ENCODE measurements at places on chromosomes 12 and 14. TPM values are rescaled to one million over a fixed set of nuclear protein-coding genes. Genes with fewer than 3 reads are reported as not detected.

Gene KRT82
- not detected for total RNA-seq

- no peaks in the 10 kb centered on the region for H3K27me3 ChIP-seq
- no peaks in the 10 kb centered on the region for H3K4me1 ChIP-seq
- H3K36me3 ChIP-seq, result peaks cover 47% of the 10 kb centered on the region
- no peak for DNase-seq
- H3K4me3 ChIP-seq, result no peak overlapping the region
Measured at GRCh38 chr12:109944561-109945359, 44.7 kb downstream of the TCHP start.

DNA sequence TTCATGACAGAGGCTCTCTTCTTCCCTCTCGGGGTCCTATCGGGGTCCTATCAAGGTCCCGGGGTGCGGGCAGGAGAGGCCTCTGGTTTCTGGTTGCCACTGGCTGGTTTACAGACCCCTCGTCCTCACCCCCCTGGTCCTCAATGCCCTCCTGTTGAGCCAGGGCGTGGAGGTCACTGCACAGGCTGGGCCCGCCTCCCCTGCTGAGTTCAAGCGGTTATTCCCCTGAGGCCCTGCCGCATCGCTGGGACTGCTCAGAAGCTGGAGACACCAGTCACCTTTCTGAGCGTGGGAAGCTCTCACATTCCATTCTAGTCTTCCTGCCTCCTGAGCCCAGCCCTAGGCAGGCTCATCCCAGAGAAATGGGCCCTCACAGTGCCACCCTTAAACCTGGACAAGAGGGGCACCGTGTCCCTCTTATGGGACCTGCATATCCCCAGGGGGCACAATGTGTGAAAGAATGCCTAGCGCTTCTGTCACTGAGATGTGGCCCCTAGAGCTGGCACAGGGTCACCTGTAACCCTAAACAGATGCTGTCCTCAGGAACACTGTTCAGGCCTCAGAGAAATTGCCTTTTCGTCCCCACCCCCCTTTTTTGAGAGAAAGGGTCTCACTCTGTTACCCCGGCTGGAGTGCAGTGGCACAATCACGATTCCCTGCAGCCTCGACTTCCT lies 177.7 kb upstream of the RGS6 start:
- H3K4me3 ChIP-seq, result no peak overlapping the region
- no peak for DNase-seq
- no peaks in the 10 kb centered on the region for H3K27me3 ChIP-seq
- no peaks in the 10 kb centered on the region for H3K36me3 ChIP-seq

GRCh38 chr12:11822081-11822834 lies 172.8 kb downstream of the ETV6 start:
- peak overlapping the region; percentile 17 for H3K4me3 ChIP-seq
- H3K36me3 ChIP-seq, result no peaks in the 10 kb centered on the region
- peaks cover 13% of the 10 kb centered on the region for H3K4me1 ChIP-seq
- H3K27me3 ChIP-seq, result no peaks in the 10 kb centered on the region
- peak; percentile 56 for DNase-seq
- peak overlapping the region; percentile 47 for H3K27ac ChIP-seq

- H3K27me3 ChIP-seq, result no peaks in the 10 kb centered on the region
- H3K27ac ChIP-seq, result no peak overlapping the region
- H3K36me3 ChIP-seq, result no peaks in the 10 kb centered on the region
- DNase-seq, result no peak
- H3K4me3 ChIP-seq, result no peak overlapping the region
Measured at GRCh38 chr12:43315961-43316360, 236.0 kb downstream of the ADAMTS20 start.
